ENCODE measurements at places on chromosomes 5 and 9.
A peak's percentile ranks its signal among the peaks of the same experiment; 100 is the strongest.

DNA sequence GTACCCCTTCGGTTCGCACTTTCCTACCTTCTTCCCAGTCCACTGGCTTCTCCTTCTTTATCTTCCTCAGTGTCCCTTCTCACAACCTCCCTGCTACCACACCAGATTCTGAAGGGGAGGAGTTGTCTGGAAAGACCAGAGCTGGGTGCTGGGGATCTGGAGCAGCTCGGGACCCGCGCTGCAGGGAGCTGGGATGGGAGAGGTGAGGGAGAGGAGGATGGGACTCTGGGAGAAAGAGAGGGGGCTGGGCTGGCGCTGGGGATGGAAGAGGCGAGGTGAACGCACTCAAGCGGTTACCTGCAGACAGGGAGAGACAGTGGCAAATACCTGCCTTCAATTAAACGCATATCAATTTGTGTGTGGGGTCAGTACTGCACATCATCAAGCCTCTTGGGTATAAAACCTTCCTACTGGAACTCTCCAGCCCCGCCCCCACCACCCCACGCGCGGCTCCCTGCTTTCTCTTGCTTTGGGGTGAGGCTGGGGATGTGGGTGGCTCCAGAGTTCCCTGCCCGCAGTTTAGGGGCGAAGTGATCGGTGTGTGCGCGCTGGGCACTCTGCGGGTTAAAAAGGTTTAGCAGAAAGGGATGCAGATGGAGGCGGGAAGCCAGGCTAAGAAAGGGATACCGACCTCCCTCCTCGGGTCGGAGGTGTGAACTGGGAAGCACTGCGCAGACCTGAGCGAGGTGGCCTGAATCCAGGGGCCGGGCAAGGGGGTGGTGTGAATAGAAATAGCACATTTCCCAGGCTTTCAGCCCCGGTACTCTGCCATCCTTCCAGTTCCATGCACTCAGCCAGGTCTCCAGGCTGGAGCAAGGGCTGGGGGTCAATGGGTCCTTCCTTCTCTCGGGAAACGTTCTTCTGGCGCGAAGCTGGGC, 977 bp upstream of the PAM start:
- no peak for DNase-seq

DNA sequence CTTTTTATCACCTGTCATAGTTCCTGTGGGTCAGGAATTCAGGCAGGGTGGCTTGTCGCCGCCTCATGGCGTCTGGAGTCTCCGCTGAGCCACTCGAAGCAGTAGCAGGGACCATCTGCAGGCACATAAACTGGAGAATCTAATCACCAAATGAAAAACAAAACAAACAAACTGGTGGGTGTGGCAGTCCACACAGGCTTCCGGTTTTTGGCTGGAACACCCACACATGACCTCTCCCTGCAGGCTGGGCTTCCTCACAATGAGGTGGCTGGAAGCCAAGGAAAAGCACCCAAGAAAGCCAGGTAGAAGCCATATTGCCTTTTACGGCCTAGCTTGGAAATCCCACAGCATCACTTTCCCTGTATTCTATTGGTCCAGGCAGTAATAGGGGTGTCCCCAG, 197.0 kb downstream of the SYK start:
- no peak for DNase-seq

GRCh38 chr9:35636135-35636876, 14.4 kb downstream of the SIT1 start:
- no peak for DNase-seq

- DNase-seq, result no peak
Observed at GRCh38 chr9:92990461-92990860, 43.1 kb downstream of the FGD3 start.

DNA sequence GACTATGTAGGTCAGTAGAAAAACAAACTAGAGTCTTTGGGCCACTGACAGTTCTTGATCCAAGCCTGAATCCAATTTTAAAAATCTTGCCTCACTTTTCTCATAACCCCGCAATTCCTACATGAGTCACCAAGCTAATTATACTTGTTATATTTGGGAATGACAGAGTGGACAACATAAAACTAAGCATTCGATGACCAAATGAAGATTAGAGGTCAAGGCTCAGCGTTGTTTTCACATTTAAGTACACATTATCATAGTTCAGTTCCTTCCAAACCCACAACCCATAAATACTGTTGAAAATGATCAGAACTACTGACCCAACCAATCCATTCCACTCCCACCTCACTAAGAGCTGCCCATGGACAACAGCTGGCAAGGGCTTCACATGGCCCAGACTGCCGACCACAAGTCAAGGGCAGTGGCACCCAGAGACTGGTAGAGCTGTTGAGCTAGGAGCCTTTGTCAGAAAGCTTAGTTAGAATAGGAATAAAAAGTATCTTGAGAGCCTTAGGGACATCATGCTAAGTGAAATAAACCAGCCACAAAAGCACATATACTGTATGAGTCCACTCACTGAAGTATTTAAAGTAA, 64.2 kb downstream of the MYO10 start:
- no peak for DNase-seq

DNA sequence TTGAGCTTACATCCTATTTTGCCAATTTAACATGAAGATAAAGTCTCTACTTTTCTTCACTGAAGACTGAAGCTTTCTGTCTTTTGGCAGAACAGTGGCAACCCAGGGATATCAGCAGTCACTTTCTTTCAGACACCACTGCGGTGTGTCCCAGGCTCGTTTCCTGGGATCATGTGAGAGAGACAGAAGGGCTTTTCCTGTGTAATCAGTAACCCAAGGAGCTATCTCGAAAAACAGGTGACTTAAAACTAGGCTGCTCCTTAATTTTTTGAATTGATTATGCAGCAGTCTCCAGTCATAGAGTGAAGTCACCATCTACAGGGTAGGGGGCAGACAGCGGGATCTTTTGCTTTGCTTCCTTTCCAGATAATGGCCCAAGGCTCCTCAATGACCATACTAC, 68.5 kb downstream of the ZNF462 start:
- no peak for DNase-seq

DNA sequence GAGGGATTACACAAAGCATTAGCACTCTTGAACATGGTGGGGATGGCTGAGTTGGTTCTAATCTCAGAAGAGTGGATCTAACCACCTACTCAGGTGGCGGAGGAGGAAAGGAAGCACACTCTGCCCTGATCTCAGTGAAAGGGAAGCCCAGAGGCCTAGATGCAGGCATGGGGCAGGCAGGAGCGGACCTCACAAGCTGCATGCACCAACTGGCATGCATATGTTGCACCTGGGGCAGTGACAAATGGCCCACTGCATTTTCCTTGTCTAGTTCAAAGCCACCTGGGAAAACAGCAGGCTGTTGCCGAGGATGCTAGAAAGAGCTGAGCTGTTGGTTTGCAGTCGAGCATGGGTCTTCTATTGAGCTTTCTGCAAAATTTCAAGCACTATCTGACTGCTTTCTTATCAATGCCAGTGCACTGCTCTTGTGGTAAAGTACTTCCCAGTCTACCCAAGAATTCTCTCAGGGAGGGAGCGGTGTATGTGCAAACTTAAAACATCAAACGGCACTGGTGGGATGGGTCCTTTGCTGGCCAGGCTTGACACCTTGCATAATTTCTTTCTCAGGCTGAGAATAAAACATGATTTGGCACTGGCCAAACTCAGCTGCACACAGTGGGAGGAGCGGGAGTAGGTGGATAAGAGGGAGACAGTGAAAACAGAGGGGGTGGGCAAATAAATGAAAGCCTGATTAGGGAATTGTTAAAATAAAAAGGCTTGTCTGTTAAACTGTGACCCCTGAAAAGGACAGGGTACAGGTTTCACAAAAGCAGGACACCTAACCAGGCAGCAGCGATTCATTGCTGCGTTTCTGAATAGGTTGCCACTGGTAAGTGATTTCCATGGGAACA, 108.9 kb downstream of the MARCHF3 start:
- no peak for DNase-seq

- DNase-seq, result no peak
Observed at GRCh38 chr5:40480392-40480791, 199.3 kb upstream of the PTGER4 start.

- peak; percentile 58 for DNase-seq
Observed at GRCh38 chr9:34328500-34328986, 525 bp downstream of the KIF24 start.

DNA sequence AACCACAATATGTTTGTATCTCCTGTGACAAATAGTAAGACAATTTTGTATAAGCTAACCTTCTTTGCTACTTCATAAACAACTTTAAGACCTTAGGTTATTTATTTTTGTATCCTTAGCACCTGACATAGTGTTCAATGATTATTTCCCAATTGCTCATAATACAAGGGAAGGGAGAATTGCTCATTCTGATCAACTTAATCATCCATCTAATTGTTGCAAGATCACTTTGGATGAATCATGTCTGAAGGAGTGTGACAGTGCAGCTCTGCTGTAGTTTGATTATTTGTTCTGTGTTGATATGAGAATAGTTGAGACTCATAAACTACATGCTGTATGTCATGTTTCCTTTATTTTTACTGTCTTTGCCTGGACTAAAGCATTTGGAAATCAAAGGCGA, 721.3 kb upstream of the SEMA6A start:
- no peak for DNase-seq

- no peak for DNase-seq
Observed at GRCh38 chr9:37424204-37424685, 1.7 kb downstream of the GRHPR start.

- DNase-seq, result no peak
Observed at GRCh38 chr5:150641006-150641570, 628 bp downstream of the SYNPO start.

DNA sequence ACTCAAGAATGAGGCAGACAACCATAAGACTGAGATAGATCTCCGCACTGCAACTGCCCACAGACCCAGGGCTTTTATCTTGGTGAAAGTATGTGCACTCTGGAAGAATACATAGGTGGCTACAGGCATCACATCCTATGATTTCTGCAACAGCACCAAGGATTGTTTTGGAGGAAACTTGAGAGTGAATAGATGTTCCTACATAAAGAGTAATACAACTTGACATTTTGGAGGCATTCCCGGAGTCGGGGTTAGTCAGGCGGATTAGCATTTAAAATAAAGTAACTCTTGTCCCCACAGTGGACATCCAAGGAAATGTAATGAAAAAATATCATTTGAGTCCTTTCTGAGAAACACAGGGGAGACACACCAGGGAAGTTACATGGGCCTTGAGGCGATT, 26.7 kb downstream of the TMEM174 start:
- DNase-seq, result no peak

- DNase-seq, result no peak
Observed at GRCh38 chr9:36346569-36346968, 53.5 kb downstream of the RNF38 start.

All from NCI-H2227 treated with DMSO at 0.1 percent for 48 hours (cell line).